ENCODE measurements at places on chromosomes 1 and 21.

DNA sequence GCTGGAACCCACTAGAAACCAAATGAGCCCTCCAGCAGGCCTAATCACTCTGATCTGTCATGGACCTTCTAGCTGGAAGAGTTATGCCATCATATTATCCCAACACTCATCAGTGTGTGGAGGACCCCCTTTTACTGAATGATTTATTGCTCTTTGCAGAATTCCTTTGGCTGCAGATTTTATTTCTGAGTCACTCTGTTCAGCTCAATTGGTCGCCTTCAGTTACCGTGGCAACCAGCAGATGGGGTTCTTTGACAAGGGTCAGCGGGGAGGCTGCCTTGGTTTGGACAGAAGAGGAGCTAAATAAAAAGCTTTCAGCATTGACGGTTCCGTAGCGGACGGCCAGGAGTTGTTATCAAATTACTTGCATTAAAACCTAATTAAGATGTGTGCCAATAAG is 220.1 kb downstream of the SDCCAG8 start:
- peak; percentile 20 for DNase-seq

GRCh38 chr1:209672705-209673630 is 2.2 kb upstream of the G0S2 start:
- DNase-seq, result no peak

GRCh38 chr1:178645157-178645807 is 79.8 kb upstream of the RALGPS2 start:
- no peak for DNase-seq

DNA sequence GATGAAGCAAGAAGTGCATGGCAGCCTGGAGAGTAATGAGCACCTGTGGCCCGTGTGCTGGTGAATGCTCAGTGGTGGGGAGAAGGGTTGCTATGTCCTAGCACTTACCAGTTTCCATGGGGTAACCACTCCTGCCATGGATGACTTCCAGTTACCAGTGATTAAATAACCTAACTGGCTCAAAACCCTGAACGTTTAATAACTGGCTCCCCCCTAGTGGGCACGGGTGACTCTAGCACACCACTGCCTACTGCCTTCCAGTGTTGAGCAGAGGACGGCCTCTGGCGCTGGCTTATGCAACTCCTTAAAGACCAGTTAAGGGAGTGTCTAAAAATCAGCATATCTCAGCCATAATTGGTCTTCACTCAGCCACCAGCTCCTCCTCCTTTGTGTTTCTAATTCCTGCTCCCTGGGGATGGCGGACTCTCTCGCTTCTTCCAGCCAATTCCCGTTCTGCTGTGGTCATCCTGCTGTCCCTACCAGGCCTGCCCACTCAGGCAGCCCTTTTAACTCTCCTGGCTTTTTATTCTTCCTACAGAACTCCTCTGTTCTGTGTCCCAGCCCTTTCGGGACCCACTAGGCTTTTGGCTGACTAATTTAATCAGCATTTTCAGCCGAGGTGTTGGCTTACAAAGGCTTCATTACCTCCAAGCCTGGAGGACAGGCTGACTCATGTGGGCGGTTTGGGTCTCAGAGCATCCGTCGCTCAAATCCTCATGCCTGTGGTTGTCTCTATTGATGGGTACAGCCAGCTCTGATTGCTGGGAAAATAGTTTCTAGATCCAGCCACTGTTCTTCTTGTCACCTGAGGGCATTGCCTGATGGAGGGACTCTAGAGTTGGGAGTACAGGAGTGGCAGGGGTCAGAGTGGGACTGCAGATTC is 332.4 kb downstream of the CAMTA1 start:
- DNase-seq, result no peak

DNA sequence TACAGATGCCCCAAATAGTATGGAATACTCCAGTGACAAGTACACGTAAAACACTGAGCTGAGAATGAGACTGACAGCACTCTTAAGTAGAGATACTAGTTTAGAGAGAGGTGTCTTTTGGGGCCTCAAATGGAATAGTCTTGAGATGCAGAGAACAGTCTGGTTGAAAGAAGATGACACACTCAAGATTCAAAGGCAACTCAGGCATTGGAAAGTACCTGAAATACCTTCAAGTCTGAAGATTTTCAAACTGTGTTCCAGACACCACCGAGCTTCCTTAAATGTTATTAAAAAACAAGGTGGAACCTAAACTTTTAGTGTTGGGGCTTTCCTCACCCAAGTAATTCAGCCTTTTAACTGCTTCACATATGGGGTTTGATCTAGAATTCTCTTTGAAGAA is 437.7 kb downstream of the OMA1 start:
- DNase-seq, result no peak

GRCh38 chr1:15849775-15850324 is 2.3 kb downstream of the SPEN start:
- DNase-seq, result peak; percentile 50

GRCh38 chr1:239735111-239735510 is 348.7 kb downstream of the CHRM3 start:
- peak; percentile 23 for DNase-seq

- no peak for DNase-seq
Measured at GRCh38 chr1:247647864-247648263, 31.7 kb downstream of the OR13G1 start.

- no peak for DNase-seq
Measured at GRCh38 chr1:43847290-43847689, 86.3 kb upstream of the ARTN start.

All from natural killer cell (primary cell).